ENCODE measurements at places on chromosomes 5 and 9.
A peak's percentile ranks its signal among the peaks of the same experiment; 100 is the strongest.

GRCh38 chr9:15310107-15310850 is 3.3 kb upstream of the TTC39B start:
- no peak for DNase-seq

GRCh38 chr5:168334695-168335094 is 43.2 kb downstream of the WWC1 start:
- DNase-seq: no peak

DNA sequence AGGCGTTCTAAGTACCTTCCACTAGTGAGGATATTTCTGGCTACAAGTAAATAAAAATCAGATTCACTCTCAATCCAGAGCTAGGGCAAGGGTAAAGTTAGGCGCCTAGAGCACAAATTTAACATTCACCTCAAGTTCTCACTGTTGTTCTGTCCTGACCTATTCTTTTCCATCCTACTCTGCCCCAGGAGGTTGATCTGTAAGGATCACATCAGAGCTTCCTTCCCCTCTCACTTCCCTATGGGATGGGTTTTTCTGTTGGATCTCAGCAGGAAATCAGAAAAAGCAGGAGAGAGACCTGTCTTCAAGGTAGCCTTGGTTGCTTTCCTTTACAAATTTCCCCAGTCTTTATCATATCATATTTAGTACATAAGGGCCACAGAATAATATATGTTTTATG is 316.7 kb downstream of the GABRG2 start:
- no peak for DNase-seq

- DNase-seq: no peak
These were observed 299.2 kb downstream of the SPOCK1 start for GRCh38 chr5:137199966-137200365.

GRCh38 chr9:2461892-2462291 is 159.7 kb upstream of the VLDLR start:
- DNase-seq: no peak

DNA sequence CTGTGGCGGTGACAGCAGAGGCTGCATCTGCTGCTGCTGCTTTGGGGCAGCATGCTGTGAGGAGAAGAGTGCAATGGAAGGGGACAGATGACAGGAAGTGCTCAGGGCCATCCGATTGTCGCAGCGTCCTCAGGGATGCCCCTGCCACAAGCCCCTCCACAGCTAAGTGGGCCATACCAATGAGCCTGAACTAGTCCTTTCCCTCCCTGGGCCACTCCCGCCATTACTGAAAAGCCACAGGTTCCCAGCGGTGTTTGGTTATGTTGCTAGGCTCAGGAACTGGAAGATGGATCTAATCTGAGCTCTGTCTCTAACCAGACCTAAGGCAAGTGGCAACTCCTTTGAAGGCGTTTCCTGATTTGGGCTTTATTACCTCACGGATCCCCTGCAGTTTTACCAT is 109.2 kb downstream of the GAPVD1 start:
- DNase-seq: no peak

DNA sequence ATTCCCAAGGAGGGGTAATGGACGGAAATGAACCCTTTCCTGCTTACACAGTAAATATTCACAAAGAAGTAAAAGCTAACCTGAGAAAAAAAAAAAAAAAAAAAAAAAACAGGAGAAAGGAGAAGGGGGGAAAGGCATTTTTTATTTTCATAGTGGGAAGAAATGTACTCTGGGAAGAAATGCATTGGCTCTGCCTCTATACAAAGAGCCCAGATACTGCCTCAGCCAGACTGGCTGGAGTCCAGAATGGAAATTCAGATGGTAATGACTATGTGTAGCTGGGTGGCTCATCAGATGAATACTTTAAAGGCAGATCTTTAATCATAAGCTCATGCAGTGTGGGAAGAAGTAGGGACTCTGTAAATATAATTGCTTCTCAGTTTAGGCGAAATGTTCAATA is 124.9 kb upstream of the ZNF608 start:
- no peak for DNase-seq

GRCh38 chr5:4144411-4145007 is 548.9 kb downstream of the IRX1 start:
- DNase-seq: no peak

DNA sequence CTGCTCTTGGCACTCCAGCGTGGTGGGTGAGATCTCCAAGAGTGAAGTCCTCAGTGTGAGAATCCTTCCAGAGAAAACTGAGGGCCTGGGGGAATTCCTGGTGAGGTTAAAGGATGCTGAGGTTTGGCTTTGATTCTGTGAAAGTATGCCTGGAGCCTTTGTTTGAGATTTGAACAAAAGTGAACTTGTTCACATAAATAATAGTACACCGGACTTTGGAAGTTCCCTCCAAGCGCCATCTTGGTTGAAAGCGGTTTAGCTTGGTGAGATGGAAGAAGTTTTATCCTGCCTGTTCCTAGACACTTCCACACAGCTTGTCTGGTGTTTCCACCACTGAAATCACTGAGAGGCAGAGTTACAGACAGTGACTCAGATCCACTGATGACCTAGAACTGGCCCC is 286.4 kb downstream of the NTRK2 start:
- DNase-seq: no peak

- no peak for DNase-seq
These were observed 5.2 kb upstream of the HINT2 start for GRCh38 chr9:35820076-35820475.

DNA sequence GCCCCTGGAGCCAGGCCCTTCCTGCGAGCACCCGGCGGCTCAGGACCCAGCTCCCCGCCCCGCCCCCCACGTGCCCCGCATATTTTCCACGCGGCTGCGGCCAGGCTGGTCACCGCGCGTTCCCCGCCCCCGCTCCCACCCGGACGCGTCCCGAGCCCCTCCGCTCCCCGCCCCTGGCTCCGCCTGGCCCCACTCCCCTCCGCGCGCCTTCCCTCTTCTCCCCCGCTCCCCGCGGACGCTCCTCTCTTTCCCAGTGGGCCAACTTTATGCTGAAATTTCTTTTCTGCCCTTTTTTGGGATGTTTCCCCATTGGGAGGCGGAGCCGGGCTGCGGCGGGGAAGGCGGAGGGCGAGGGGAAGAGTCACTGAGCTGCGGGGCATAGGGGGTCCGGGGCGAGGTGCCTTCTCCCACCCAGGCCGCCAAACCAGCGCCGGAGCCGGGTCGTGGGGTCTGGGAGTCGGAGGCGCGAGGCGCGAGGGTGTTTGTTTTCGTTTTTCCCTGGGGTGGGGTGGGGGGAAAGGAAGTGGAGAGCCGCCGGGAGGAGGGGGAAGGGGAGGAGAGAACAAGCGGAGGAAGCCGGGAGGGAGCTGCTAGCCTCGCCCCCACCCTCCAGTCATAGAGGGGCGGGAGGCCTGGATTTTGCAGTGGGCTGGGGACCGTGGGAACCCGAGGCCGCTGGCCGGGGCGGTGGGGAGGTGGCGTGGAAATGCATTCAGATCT is 1.0 kb upstream of the TPM2 start:
- peak; percentile 32 for DNase-seq

GRCh38 chr5:7261049-7261448 is 134.9 kb upstream of the ADCY2 start:
- DNase-seq: no peak

DNA sequence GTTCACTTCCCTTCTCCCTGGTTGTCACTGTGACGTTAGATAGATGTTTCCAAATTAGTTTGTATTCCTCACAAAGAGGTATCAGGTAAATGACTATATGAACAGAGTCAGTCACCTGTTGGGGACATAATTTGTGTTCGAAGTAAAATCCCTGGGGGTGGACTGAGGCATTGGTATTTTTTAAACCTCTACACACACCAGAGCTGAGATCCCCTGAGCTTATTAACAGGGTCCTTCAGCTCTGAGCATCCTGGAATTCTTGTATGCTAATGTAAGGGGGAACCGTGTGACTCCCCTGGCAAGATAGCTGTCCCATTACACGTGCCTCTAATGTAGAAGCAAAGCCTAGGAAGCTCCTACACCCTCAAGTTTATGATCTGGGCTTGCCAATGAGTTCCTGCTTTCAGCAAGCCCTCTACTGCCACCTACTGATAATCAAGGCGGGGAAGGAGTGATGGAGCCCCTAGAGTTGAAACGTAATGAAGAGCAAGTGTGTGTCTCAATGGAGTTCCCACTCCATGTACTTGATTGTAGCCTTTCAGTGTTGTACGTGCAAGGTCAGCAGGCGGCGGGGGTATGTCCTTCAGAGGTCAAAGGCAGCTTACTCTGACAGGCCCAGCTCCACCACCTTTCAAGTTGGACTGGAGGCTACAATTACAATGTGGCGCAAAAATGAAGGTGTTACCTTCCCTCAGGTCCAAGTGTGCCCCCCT is 14.4 kb downstream of the PRKACG start:
- DNase-seq: peak; percentile 48

DNA sequence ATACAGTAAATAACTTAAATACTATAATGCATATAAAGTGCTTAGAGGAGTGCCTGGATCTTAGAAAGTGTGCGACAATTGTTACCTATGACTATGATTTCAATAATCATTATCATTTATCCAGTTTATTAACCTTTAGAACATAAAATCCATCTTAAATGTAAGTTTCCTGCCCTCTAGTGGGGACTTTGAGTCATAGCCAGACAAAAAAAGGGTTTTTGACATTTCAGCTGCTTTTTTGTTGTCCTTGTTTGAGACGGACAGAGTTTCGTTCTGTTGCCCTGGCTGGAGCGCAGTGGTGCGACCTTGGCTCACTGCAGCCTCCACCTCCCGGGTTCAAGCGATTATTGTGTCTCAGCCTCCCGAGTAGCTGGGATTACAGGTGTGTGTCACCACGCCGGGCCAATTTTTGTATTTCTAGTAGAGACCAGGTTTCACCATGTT is 9.7 kb upstream of the C9orf152 start:
- no peak for DNase-seq

- no peak for DNase-seq
These were observed 421.3 kb downstream of the CDH12 start for GRCh38 chr5:22431840-22432239.

DNA sequence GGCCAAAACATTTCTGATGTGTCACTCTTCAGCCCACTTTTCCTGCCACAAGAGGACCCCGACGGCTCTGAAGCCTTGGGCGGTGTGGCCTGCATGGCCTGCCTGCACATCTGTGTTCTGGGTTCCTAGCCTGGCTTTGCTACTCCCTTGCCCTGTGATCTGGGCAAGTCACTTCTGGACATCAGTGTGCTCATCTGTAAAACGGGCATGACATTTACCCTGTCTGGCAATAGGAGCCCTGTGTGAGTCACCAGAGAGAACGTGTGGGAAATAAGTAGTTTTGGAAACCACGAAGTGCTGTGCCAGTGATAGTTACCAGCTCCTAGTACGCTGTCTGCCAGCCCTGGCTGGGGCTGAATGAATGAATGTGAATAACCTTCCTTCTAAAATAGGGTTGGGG is 90.8 kb downstream of the MACROH2A1 start:
- no peak for DNase-seq

- no peak for DNase-seq
These were observed 220.2 kb downstream of the ADAMTS6 start for GRCh38 chr5:65261499-65261898.

DNA sequence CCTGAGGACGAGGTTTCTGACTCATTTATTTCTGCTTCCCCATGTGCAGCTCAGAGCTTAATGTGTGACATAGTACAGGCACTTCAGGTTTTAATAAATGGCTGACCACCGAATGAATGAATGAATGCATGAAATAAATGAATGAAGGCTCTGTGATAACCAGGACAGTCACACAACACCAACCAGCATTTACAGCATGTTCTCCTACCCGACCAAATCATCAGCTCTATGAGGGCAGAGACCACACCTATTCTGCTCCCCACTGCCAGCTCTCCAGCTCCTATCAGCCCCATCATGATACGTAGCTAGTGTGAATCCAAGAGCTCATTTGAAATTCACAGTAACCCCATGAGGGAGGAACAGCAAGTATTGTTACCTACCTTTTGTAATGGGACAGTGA is 4.8 kb downstream of the TMOD1 start:
- DNase-seq: no peak

- DNase-seq: peak; percentile 70
These were observed 18.0 kb upstream of the STARD4 start for GRCh38 chr5:111530298-111530740.

GRCh38 chr5:4082966-4083564 is 487.4 kb downstream of the IRX1 start:
- no peak for DNase-seq

DNA sequence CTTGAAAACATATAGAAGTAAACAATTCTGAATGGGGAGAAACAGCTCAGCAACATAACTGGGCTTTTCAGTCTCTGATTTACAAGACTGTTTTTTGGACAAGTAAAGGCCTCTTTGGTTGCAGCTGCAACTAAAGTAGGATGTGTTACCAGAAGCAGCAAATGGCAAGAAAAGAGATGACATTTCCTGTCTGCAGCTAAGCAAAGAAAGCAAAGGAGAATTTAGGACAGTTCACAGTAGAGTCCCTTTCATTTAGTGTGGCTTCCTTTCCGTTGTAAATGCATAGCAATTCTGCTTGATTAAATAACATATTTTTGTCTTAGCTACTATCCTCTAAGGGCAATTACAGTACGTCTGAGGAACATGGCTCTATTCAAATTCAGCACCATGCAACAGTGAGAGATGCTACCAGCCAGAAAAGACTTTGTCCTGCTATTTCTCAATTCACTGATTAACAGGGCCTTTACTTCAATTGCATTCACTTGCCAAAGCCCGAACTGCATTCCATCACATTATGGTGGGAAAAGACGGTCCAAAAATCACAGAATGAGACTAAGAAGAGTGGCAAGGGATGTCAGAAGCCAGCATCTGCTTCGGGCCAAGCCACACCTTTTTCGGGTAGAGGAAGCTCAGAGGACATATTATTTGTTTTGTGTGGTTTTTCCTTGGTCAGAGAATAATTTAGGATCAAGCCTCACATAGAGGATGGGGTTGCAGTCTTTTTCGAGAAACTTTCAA is 107.7 kb downstream of the SEMA6A start:
- no peak for DNase-seq

DNA sequence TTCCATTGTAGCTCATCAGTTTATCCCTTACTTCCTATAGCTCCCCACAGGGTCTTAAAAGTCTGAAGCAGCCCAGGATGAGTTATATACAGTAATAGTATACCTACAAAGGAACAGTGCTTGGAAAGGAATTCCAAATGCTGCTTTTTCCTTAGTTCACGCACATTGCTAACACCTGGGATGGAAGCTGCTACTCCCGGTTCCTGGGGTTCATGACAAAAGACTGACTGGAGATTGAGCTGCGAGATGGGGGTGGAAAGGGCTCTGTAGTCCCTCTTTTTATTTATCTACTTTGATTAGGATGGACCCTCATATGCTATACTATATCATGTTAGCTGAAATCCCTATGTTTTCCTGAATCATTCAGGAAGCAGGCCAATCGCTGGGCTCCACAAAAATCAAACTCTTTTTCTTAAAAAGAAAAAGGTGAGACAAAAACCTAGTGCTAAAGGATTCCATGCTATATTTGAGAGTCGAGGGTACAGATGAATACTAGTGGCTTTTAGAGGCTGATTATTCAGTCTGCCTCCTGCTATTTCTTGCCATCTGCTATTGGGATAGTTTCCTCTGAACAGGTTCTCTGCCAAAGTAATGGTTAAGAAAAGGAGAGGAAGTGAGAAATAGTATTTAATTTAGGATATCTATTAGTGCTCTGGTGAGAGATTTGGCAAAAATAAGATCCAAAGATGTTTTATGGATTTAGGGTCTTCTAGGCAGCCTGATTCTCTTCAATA is 81.2 kb downstream of the MRPS27 start:
- DNase-seq: no peak

Data from stimulated activated naive CD4-positive, alpha-beta T cell treated with Interleukin-2 at 50 U/mL for 16 hours (primary cell).